ENCODE measurements at places on chromosomes 2 and 18. TPM values are rescaled to one million over a fixed set of nuclear protein-coding genes. Genes with fewer than 3 reads are reported as not detected.

PLEK gene
- 0.22 TPM for total RNA-seq

TNFAIP6 gene
- total RNA-seq = not detected

ITPRIPL1 gene
- 3.3 TPM for total RNA-seq

HOXD13 gene
- under 0.01 TPM for total RNA-seq

ZNF532 gene
- total RNA-seq = 44.4 TPM

TXNDC2 gene
- total RNA-seq = not detected

ZNF512 gene
- total RNA-seq = 17.3 TPM

C2orf15 gene
- 0.11 TPM for total RNA-seq

TLK1 gene
- 16.9 TPM for total RNA-seq

ZAP70 gene
- total RNA-seq = 0.34 TPM

GALNT13 gene
- under 0.01 TPM for total RNA-seq

TPO gene
- total RNA-seq = not detected

SAG gene
- total RNA-seq = not detected

LRATD1 gene
- 3.4 TPM for total RNA-seq

DLGAP1 gene
- 0.09 TPM for total RNA-seq

ANKRD62 gene
- under 0.01 TPM for total RNA-seq

SLC9A4 gene
- total RNA-seq = not detected

MARCHF4 gene
- total RNA-seq = under 0.01 TPM

HOXD9 gene
- total RNA-seq = 17.0 TPM

POTEC gene
- not detected for total RNA-seq

PFN4 gene
- total RNA-seq = 0.17 TPM

ABCA12 gene
- total RNA-seq = not detected

SCG2 gene
- total RNA-seq = under 0.01 TPM

SNRPD1 gene
- total RNA-seq = 22.8 TPM

TDRD15 gene
- total RNA-seq = not detected

IL1R1 gene
- total RNA-seq = 49.8 TPM

DSG4 gene
- total RNA-seq = not detected

STK36 gene
- 5.5 TPM for total RNA-seq

IFIH1 gene
- 4.3 TPM for total RNA-seq

CYRIA gene
- 33.6 TPM for total RNA-seq

KCNF1 gene
- 3.4 TPM for total RNA-seq

DOK1 gene
- 17.6 TPM for total RNA-seq
